GM12878 (cell line): ENCODE measurements at places on chromosomes 12 and 14. TPM values are rescaled to one million over a fixed set of nuclear protein-coding genes. Genes with fewer than 3 reads are reported as not detected.

Gene CLMN
- total RNA-seq = 40.2 and 40.4 TPM in 2 replicates

Gene DPPA3
- total RNA-seq = not detected in 2 replicates

Gene CLEC14A
- 0.11 TPM in 1 of 2 replicates, not detected in the other for total RNA-seq

GRCh38 chr14:79630288-79630960 is 580.9 kb downstream of the DIO2 start:
- DNase-seq = no peak

DNA sequence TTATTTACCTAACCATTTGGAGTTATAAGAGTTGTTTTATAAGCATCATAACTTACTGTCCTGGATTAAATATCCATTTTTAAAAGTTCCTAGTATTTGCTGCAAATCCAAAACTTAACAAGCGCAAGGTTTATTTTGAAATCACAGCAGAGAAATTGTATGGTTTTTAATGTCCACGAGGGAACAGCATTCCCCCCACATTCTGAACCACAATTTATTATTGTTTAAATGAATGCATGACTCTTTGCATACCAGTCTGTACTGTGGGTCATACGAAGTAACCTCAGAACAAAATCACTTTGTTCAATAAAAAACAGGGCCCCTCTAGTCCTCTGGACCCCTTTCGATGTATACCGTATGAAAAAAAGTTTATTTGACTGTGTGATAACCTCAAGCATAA is 75.9 kb downstream of the DACT1 start:
- no peak for DNase-seq

DNA sequence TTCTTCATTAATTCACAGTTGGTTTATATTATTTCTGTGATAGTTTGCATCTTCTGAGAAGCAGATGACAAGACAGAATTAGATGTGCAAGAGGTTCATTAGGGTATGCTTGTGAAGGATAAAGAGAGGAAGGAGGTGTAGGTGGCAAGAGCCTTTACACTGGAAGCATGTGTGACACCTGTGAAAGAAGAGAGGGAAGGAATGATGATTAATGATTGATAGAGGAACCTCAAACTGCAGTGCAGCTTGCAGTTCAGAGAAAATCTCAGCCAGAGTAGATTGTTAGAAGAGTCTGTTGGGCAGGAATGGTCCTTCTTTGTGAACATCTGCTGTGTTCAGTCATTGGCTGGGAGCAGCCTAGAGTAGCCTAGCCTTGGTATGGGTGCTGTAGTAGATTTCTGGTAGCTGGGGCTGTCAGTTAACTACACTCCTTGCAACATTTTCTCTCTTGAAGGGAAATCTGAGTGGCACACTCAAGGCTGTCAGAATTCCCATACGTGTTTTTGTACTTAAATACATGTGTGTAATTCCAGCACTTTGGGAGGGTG is 9.0 kb downstream of the RCOR1 start:
- DNase-seq = no peak

GRCh38 chr14:89619596-89619995 is 202.6 kb upstream of the FOXN3 start:
- no peak for DNase-seq
